Activated naive CD4-positive, alpha-beta T cell (primary cell): ENCODE measurements at places on chromosomes 7 and 10.

DNA sequence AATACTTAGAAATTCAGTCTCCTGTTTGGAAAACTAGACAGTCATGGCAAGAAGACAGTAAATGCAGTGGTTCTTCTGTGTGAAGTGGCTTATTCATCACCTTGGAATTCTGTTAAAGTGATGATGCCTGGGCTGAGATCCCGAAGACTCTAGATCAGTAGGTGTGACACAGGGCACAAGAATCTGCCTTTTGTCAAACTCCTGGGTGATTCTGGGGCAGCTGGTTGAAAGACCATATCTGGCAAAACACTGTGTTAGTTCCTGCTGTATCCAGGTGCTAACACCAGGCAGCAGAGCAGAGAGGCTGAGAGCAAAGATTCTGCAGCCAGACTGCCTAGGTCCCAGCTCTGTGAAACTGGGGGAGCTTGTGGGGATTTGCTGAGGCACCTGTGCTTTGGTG, 26.5 kb downstream of the MRC1 start:
- no peak for DNase-seq

- no peak for DNase-seq
These were observed 91.5 kb upstream of the THSD7A start for GRCh38 chr7:11923376-11923930.

DNA sequence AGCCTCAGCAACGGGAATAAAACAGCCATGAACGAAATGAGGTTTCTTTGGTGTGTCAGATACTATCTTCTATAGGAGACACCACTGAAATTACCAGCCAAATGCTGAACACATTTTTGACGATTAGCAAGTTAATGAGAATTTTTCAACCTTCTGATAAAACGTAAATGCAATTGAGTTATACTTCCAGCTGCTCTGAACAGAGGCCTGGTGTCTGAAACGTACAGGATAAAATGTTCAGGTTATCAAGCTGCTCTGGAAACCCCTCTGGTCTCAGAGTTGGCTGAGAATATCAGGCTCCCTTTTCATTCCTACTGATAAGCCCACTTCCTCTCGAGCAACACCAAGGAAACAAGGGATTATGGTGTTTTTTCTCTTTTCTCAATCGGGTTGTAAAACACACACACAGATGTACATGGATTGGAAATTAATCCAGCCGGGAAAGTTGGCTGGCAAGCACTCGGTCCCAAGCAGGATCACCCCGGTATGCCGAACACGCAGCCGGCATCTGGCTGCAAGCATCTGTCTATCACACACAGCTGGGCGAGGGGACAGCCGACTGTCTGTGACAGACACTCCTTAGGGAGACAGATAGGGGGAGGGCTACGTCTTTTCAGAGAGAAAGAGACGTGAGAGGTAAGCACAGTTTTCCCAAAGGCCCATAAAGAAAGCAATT, 171.8 kb downstream of the PRKAG2 start:
- no peak for DNase-seq

DNA sequence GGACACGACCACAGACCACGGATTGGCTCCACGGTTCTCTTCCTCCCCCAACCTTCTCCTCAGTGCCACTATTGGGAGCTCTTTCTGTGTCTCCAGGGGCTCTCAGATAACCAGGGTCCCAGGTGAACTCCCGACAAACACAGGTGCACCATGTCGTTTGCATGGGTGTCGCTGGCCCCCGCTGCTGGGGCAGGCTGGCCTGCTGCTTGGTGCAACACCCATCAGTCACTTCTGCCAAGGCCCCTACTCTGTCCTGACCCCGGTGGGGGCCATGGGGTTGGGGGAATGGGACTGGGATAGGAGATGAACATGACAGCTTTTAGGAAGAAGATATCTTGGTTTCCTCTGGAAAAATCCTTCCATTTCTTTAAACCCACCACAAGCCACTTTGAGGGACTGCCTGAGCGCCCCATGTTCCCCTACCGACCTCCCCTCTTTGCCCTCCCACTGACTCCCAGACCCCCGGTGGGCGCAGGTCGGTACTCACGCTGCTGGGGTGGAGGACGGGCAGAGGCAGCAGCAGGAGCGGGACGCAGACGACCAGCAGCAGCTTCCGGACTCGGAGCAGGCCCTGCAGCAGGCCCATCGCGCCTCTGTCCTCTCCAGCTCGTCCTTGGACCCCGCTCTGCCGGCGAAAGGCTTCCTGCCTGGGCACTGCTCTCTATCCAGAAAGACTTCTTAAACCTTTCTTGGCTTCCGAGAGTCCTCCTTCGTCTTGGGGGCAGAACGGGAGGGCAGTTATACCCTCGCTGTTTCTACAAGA, 894 bp downstream of the SLC13A4 start:
- no peak for DNase-seq

- DNase-seq: no peak
These were observed 54.7 kb upstream of the VWC2 start for GRCh38 chr7:49718760-49719159.

DNA sequence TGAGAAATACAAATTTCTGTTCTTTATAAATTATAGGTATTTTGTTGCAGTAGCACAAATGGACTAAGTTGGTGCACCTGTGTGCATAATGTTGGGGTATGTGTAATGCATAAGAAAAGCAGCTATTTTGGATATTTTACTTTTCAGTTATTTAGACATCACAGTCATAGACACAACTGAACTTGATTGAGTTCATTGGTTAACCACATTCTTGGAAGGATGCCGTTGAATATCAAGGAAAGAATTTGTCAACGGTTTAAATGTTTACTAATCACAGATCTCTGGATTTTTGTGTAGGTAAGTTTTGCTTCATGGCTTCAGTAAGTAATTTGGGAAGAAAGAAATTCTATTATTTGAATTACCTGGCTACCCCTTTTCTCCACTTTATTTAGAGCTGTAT, 4.1 kb downstream of the OTUD1 start:
- DNase-seq: no peak

- DNase-seq: no peak
These were observed 42.2 kb upstream of the PDGFA start for GRCh38 chr7:561631-562373.

- no peak for DNase-seq
These were observed 317.7 kb downstream of the CAMK1D start for GRCh38 chr10:12667052-12667451.

- DNase-seq: no peak
These were observed 283.7 kb downstream of the ZEB1 start for GRCh38 chr10:31602541-31603234.

DNA sequence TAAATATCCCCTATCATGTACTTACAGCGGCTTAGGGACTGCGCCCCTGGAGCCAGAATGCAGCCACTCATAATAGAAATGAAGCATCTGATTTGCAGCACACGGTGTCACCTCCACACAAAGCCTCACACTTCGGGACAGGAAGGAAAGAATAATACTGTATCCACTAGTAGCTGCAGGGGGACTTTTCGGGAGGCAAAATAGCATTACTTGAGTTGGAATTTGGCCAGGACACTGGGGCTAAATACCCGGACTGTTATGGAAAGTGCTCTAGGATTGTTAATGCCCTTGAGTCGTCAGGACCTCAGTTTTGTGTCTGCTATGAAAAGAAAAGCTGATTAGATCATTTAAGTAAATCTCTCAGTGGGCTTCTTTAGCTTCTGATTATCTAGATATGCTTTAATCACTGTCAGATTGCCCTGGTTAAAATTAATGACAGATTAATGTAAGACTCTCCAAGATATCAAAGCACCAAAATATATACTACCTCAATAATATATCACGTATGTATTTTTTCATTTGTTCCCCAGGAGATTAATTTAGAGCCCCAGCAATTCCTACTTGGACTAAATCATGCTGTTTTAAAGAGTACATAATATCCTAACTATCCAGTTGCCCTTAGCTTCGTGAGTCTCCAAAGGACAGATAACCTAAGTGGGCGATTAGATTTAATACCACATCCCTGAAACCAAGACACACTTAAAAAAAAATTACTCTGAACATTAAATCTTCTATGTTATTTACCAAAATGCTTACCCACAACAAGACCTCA, 173.0 kb upstream of the NEBL start:
- no peak for DNase-seq

DNA sequence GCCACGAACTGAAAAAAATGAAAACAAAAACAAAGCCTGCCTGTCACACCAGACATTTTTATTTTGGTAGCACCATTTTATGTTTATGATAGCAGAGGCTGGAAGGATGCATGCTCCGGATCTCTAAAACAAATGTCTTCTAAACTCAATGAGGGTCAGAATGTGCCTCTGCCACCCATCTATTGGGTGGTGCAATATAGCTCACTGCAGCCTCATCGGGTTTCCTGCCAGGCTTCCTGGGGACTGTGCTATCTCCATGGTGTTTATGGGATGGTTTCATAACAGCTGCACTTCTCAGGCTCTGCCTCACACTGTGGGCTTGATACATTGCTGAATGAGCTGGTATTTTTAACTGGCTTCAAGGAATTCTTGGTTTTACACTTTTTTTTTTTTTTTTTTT, 94.4 kb downstream of the ITIH5 start:
- DNase-seq: no peak

GRCh38 chr10:79280956-79281355, 66.3 kb upstream of the PPIF start:
- no peak for DNase-seq

GRCh38 chr7:17422966-17423365, 124.5 kb downstream of the AHR start:
- no peak for DNase-seq

DNA sequence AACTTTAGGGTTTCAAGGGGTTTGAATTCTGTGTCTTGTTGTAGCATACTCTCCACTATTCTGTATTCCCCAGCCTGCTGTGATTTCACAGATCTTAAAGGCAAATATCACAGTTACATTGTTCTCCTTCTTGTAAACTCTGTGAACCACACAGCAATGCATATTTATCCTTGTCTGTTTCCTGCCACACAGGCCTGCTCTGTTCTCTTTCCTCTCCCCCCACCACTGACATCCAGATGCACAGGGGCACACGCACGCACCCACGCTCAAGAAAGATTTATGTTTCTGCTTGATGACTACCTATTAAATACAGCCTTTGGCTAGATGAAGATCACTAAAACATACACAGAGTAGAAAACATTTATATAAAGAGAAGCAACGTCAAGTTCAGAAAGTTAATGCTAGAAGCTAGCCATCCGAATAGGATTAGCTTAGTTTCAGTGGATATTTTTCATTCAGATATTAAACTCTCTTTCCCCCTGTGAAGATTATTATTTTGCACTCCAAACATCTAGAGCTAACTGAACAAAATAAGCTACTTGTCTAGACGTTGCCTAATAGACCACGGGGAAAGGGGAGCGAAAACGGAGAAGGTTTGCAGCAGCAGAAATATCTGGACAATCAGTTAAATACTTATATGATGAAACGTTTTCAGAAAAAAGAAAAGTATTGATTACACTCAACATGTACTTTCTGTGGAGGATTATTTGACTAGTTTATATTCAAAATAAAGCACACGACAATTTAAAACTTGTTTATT, 193.1 kb upstream of the SEMA3C start:
- no peak for DNase-seq

GRCh38 chr7:6423942-6424701, 23.6 kb downstream of the DAGLB start:
- no peak for DNase-seq

DNA sequence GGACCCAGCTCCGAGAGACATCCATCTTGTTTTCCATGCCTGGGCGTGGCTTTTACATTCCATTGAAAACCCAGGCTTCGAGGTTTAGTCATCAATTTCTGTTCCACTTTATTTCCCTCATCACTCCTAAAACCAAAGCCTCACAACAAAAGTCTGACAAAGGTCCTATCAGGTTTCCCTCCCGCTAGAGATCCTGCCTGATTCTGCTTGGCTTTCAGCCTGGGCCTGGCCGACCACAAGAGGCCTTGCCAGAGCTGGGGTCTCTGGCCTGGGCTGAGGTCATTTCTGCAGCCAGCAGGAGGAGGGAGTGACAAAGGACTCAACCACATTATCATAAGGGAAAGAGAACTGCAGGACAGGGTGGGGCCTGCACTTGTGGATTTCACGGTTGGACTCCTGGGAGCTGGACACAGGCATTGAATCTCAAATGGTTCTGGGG, 167.0 kb downstream of the FANK1 start:
- DNase-seq: no peak

DNA sequence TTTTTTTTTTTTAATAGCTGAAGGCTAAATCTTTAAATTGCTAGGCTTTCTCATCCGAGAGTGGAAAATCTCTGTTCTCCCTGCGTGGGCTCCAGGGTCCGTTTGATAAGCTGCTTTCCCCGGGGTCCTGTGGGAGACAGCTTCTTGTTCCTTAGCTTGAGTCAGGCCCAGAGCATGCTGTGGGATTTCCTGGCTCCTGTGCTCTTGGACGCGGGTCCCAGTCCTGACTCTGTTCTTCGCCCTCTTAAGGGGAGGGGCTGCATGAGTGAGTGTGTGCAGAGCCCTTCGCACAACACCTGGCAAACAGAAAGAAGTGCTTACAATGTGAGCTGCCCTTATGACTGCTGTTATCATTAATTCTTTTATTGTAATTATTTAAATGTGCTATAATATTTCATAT, 133.5 kb downstream of the TACC2 start:
- no peak for DNase-seq

- DNase-seq: no peak
These were observed 539.9 kb upstream of the C7orf33 start for GRCh38 chr7:148050492-148051158.

GRCh38 chr10:113967126-113967525, 76.5 kb upstream of the ADRB1 start:
- no peak for DNase-seq

DNA sequence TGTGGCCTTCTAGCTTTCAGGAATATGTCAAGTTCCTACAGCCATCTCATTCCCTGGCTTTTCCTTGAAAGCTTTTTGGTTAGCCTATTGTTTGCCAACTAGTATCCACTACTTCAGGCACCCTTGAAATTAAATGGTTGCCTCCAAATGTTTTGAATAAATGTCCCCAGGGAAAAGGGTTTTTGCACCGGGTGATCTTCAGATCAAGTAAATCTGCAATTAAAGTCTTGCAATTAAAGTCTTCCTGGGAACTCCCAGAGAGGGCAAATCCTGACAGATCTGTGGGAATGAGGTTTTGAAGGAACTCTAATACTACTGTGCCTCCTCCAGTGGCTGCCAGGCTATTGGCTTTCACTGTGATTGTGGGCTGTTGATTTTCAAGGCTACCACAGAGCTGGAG, 17.7 kb upstream of the ZNRF2 start:
- DNase-seq: no peak

DNA sequence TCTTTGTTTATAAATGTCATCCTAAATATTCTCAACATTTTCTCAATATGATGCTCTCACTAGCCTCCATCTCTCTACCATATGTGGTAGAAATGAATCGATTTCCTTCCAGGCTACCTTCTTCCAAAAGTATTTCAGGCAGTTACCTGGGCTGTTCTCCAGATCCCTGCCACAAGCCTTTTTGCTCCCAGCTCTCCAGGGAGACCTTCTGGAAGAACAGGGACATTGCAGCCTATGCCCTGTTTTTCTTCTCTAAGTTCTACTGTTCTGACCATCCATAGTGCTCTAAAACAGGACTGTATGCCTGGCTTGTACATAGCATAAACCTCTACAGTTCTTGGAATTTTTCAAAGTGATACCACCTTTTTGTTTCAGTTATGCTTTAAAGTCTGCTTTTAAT, 552.8 kb downstream of the ANKRD7 start:
- DNase-seq: no peak

DNA sequence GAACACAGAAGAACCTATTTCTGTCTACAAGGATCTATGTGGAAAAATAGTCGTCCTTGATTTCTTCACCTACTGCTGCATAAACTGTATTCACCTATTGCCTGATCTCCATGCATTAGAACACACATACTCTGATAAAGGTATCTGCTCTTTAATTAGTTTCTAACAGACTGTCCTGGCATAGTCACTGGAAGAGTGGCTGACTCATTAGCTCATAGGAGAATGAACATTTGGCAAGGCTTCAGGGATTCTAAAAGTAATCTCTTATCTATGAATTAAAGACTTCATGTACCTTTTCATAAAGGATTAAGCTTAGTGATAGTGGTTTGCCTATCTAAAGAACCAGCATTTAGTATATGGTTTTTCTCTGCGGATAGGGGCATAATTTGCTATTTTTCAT, 4.1 kb downstream of the NHLRC2 start:
- no peak for DNase-seq
